ENCODE measurements at places on chromosomes 6 and 20. TPM values are rescaled to one million over a fixed set of nuclear protein-coding genes. Genes with fewer than 3 reads are reported as not detected.

The KHDC1L gene
- 0.37 TPM for total RNA-seq

The CCN6 gene
- not detected for total RNA-seq

The DOK5 gene
- 5.1 TPM for total RNA-seq

The HLA-F gene
- 242 TPM for total RNA-seq

The CTCFL gene
- not detected for total RNA-seq

The TSPO2 gene
- not detected for total RNA-seq

The CST5 gene
- total RNA-seq: not detected

The DEFB132 gene
- not detected for total RNA-seq

The RNF217 gene
- total RNA-seq: 0.13 TPM

The ADGB gene
- total RNA-seq: 0.35 TPM

The SEL1L2 gene
- total RNA-seq: not detected

The FAM217A gene
- not detected for total RNA-seq

The MAP7 gene
- total RNA-seq: 0.51 TPM

The PLEKHG1 gene
- total RNA-seq: 9.4 TPM

The MAP3K7 gene
- total RNA-seq: 24.8 TPM

The TPD52L1 gene
- total RNA-seq: not detected

The TP53RK gene
- total RNA-seq: 17.4 TPM

The AIF1 gene
- total RNA-seq: 35.6 TPM

The CPNE5 gene
- 0.59 TPM for total RNA-seq

The SPINT4 gene
- not detected for total RNA-seq

The POU3F2 gene
- not detected for total RNA-seq

The RSPH4A gene
- total RNA-seq: 0.11 TPM

The GNMT gene
- total RNA-seq: 0.51 TPM

The SDC4 gene
- 91.3 TPM for total RNA-seq

The WFDC5 gene
- total RNA-seq: not detected

The FNDC11 gene
- 0.13 TPM for total RNA-seq
